Neuronal stem cell (in vitro differentiated cells): ENCODE measurements at places on chromosomes 4 and X.

GRCh38 chrX:103847174-103847870, 15.3 kb upstream of the RAB9B start:
- no peak for DNase-seq

DNA sequence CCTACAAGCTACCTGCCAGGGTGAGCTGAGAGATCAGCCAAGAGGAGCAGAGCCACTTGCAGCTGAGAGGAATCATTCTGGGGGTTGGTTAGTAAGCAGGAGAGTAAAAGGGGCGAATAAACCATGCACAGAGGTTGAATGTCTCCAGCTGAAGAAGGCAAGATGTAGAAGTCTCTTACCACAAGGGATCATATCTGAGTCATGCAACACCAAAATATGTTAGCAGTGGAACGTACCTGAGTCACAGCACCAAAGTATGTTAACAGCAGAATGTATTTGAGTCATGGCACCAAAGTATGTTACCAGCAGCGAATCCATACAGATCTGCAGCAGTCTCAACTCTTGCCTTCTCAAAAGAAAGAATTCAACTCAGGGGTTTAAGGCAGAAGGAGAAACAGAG, 29.9 kb downstream of the C4orf51 start:
- no peak for DNase-seq

DNA sequence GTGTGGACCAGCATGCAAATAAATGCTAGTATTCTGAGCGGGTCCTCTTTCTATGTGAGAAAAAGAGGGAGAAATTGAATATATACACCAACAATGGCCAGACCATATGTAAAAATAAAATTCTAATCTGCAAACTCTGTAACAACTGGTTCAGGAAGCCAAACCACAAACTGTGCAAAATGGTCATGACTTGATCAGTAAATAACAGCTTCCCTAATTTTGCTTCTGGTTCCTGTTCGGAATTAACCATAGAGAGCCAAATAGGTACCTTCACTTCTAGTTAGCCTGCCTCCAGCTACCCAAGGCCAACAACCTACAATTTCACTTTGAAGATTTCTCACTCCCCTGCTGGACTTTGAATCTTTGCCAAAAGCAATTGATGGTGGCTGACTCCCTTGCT, 1313.2 kb downstream of the ADGRL3 start:
- DNase-seq: no peak

GRCh38 chr4:170674176-170674575, 584.4 kb upstream of the AADAT start:
- DNase-seq: no peak

DNA sequence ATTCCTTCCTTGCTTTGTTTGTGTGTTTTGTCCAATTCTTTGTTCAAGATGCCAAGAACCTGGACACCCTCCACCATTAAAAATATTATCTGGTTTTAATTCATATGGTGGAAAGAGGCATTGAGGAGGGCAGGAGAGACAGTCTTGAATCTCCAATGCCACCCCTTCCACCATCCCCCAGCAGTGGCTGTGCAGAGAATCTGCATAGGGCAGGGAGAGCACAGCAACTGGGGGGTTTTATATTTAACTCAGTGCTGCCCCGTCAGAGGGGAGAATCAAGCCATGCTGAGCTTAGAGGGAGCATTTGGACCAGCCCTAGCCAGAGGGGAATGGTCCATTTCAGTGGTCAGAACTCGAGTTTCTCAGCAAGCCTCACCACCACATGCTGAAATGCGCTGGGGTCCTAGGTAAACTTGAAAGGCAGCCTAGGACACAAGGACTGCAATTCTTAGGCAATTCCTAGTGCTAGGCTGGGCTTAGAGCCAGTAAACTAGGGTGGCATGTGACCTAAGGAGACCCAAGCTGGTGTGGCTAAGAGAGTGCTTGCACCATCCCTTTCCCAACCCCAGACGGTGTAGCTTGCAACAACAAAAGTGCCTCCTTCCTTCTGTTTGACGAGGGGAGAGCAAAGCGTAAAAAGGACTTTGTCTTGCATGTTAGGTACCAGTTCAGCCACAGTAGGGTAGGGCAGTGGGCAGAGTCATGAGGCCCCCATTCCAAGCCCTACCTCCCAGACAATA, 34.2 kb downstream of the CCDC158 start:
- no peak for DNase-seq

- no peak for DNase-seq
These were observed 84.6 kb downstream of the RELL1 start for GRCh38 chr4:37601531-37601930.

DNA sequence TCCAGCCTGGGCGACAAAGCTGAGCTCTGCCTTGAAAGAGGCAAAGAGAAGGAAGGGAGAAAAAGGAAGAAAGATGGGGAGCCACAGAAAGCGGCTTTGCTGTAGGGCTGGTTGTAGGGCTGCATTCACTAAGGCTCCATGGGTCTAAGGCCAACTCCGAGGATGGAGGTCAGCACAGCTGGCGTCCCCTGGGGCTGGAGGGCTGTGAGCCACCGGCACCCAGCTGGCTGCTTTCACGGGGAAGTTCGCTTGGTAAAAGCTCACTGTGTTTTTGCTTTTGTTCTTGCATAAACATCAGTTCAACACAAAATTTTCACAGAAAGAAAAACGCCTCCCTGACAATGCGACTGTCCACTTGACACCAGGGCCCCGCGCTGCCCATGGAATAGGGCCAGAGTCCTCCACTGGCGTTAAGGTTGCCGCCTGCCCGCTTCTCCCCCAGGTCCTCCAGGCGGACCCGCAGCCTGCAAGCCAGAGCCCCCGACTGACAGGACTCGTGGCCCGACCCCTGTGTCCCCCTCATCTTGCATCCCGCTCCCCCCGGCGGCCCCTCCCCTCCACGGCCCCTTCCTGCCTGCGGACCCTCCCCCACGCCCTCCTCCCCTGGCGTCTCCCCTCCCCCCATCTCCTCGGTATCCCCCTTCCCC, 1.1 kb downstream of the RNF212 start:
- no peak for DNase-seq

- no peak for DNase-seq
These were observed 103.6 kb downstream of the FAM13A start for GRCh38 chr4:88953400-88953799.

- no peak for DNase-seq
These were observed 58.2 kb downstream of the DCX start for GRCh38 chrX:111353793-111354192.

- no peak for DNase-seq
These were observed 20.4 kb downstream of the APOOL start for GRCh38 chrX:85024044-85024443.

- DNase-seq: no peak
These were observed 131.5 kb downstream of the PACRGL start for GRCh38 chr4:20831746-20832145.

DNA sequence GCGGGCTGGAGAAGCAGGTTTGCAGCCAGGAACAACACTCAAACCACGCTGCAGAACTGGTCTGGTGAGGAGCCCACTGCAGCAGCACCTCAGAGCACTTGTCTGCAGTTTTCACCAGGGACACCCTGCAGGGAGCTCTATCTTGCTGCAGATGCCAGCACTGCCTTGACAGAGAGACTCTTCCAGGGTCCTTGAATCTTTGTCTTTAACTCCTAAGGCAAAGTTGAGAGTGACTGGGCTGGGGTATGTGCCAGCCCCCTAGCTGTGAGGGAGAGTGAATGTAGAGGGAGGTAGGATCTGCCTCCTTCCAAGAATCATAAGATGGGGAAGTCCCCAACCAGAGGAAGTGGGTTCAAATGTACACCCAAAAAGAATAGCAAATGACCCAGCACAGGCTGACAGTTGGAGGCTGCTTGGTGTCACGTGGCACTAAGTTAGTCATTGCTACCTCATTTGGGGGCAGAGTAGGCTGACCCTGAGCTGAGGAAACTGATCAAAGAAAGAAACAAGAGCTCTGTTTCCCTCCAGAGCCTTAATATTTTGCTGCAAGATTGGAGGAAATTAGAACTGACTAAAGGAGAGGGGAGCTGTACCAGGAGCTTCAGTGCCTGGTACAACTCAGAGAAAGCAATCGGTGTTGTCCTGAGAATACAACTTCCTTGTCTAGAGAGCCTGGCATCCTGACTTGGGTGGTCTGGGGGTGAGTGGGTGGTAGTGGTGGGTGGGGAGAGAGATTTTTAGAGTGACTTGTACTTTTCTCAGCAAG, 28.2 kb upstream of the HUWE1 start:
- no peak for DNase-seq

DNA sequence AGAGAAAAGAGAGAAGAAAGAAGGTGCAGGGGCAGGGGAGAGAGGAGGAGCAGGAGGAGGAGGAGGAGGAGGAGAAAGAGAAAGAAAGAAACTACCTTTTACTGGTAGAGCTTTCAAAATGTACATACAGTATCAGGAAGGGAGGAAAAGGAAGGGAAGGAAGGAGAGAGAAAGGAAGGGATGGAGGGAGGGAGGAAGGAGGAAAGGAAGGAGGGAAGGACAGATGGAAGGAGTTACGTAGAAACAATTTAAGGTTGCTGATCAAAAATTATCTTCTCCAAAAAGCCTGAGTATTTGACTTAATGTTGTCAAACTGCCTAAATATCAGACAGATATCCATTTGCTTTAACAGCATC, 13.4 kb downstream of the TBC1D9 start:
- no peak for DNase-seq

DNA sequence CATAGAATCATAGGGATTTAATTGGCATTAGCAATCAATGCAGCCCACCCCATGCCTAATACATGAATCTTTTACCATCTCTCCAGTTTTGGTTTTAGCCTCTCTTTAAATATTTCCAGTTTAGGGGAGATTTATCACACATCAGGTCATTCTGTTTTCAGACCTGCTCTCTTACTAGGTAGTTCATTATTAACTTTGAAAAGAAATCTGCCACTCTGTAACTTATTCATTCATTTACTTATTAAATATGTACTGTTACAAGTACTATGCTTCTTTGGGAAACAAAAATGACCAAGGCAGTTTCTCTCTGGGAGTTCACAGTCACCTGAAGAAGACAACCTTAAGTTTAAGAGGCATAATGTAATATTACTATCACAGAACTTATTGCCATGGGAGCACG, 62.1 kb downstream of the USO1 start:
- no peak for DNase-seq

DNA sequence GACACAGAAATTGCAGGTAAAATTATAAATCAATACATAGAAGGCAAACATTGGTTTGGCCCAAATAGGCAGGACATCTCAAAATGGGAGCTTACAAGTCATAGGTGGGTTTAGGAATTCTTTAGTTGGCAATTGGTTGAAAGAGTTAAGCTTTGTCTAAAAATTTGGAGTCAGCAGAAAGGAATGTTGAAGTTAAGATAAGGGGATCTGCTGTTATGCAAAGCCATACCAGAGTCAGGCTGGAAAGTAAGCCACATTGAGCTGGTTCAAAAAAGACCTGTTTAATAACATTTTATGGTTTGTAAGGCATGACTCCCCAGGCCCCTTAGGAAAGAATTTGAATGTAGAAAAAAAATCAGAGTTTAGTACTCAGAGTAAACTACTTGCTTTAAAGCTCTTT, 92.6 kb downstream of the IL13RA2 start:
- no peak for DNase-seq
